ENCODE measurements at places on chromosomes 6 and 20.

DNA sequence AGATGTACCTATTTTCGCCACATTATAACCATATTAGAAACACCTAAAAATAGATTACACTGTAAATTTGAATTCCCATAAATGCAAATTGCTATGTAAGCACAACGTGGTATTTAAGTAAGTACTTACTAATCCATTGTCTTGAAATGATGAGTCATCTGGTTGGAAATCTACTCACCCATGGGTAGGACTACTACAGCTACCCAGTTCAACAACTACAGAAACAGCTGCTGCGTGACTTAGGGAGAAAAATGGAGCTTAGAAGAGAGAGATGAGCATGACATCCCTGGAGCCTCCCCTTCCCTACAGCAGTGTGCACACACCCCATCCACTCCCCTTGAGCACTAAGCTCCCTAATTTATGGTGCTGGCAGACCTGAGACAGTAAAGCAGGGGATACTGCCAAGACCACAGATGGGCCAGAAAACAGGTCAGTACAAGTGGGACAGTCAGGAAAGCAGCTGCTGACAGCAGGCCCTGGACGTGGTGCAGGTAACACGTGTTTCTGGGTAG is 26.9 kb downstream of the RRAGD start:
- DNase-seq = no peak

DNA sequence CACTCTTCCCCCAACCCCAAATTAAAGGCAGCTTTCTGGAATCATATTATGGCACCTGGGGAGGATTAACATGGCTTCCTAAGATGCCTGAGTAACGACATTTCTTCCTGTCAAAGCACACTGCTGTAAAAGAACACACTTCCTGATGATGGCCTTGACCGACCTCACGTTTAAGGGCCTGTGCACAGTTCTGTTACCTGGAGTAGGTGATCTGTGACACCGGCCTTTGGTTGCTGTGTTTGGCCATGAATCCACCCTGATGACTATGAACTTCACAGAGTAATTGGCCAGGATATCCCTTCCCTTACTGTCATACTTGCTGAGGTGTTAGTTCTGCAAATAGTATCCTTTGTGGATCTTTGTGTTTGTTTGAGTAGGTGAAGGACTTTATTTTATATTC is 45.8 kb downstream of the PLCB4 start:
- DNase-seq = no peak

GRCh38 chr6:158292016-158292415 is 20.2 kb upstream of the TULP4 start:
- no peak for DNase-seq

- no peak for DNase-seq
These were observed 29.4 kb downstream of the PLCB1 start for GRCh38 chr20:8161264-8162071.

DNA sequence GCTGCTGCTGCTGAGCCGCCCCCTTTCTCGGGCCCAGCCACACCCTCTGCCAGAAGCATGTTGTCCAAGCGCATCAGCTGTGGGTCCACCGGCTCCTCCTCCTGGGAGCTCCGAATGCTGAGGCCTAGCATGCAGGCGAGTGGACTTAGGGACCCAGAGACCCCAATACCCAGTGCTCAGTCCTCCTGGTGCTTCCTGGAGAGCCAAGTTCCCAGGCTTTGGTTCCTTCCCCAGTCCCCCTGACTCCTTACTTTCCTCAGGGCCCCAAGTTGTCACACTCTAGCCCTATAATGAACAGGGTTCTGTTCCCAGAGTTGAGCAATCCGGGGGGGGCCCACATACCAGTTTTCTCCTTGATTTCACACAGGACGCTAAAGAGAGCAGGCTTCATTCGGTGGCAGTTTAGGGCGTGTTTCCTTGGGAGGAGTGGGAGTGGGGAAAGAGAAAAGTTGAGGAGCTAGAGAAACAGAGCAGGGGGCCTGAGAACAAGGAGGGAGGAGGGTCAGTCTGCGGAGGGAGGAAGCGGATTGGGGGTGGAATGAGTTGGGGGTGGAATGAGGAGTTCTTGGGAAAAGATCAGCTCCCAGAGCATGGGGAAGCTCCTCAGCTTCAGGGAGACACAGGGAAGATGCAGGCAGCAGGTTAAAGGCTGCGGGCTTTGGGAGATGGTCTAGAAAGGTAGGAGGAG is 1.5 kb downstream of the PBX2 start:
- DNase-seq = no peak

DNA sequence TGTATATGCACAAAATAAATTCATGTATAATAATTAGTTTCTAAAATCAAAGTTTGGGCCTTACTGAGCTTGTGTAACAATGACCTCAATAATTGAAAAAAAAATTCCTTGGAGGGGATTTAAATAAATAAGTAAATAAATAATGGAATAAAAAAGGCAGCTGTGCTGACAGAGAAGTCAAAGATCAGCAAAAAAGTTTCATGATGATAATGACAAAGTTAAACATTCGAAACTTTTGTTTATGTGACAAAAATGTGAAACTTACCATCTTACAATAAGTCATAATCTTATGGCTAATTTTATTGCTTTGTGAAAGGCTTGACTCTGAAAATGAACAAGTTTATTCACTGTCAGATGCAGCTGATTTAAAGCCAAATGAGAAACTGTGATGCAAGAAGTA is 3.1 kb upstream of the TTK start:
- DNase-seq = no peak

- DNase-seq = no peak
These were observed 103.6 kb upstream of the KCNK16 start for GRCh38 chr6:39426073-39426456.

- no peak for DNase-seq
These were observed 78.1 kb downstream of the CFAP61 start for GRCh38 chr20:20130399-20130798.

DNA sequence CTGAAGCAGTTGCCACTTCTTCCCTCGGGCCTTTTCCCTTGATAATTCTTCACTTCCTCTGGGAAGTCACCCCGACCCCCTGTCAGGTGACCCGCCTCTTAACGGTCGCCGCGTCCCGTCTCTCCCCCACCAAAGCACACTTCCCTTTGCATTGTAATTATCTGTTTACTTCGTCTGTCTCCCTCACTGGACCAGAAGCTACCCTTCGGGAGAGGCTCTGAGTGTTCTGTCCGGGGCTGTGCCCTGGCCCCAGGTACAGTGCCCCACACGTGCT is 771 bp upstream of the SNAI1 start:
- DNase-seq = no peak

DNA sequence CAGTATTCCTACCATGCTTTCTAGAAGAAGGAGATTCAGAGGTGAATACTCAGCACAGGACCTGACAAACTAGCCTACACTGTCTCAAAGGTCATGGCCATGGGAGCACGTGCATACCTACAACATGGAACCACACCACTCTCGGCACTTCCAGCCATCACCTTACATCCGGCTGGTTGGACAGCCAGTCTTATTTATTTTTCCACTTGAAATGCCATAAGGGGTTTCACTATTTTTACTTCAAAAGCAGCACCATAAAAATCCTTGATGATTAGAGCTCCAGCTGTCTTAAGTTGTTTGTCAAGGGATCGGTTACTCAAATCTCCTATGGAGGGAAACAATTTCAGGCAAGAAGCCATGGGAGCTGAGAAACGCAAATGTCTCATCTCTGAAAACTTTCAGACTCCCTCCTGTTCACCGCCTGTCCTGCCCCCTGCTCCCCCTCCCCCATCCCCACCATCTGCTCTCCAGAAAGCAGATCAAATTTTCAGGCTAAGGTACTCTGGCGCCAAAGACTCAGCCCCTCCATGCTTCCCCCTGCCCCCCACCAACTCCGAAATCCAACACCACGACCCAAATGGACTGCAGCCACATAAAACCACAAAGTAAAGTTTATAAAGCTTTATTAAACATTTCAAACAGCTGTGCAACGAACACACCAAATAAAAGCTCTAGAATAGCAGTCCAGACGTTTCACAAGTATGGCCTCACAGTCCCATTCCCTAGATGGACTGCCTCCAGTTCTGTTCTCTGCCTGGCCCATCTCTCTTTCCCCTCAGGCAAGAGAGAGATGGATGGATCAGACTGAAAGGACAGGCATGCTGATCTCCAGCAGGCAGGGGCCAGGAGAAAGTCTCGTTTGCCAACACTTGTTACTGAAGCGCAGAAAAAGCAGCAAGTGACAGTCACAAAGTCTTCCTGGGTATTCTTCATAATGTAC is 4.0 kb upstream of the NNAT start:
- DNase-seq = no peak

- no peak for DNase-seq
These were observed 89.0 kb downstream of the NDUFAF5 start for GRCh38 chr20:13873831-13874230.

DNA sequence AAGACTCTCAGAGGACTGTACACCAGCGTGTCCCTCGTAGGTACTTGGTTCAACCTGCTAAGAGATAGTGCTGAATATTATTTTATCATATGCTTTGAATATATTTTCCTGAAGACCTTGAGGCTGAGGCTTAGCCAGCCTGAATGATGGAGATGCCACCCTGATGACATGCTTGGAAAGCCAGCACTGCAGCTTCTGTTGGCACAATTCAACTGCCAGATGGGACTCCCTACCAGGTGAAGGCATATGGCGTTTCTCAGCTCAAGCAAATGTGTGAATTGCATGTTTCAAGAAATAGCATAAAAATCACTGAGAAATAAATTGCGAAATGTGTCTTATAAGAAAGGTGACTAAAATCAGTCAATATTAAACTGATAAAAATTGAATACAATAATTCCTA is 228.1 kb upstream of the CST7 start:
- no peak for DNase-seq

DNA sequence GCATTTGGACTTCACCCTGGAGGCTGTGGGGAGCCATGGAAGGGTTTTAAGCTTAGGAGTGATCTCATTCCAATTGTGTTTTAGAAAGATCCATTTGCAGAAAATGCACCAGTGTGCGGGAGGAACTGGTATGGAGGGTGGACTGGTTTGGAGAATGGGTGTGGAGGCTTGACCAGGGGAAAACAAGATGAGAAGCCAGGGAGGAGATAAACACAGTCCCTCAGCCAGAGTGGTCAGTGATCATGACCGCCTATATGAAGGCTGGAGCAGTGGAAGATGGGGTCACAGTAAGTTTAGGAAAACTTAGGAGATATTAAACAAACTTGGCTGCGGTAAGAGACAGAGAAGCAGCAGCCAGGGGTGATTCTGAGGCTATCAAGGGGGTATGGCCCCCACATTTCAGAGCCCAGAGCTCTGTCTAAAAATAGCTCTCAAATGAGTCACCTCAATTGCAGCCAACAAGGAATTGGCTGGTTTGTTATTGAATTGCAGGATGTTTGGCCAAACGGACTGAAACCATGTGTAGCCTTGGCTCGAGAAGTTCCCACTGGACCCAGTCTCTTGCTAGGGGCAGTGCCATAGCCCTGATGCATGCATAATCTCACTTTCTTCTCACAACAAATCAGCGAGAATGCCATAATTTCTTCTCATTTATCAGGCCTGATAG is 159.9 kb upstream of the TOP1 start:
- DNase-seq = no peak

DNA sequence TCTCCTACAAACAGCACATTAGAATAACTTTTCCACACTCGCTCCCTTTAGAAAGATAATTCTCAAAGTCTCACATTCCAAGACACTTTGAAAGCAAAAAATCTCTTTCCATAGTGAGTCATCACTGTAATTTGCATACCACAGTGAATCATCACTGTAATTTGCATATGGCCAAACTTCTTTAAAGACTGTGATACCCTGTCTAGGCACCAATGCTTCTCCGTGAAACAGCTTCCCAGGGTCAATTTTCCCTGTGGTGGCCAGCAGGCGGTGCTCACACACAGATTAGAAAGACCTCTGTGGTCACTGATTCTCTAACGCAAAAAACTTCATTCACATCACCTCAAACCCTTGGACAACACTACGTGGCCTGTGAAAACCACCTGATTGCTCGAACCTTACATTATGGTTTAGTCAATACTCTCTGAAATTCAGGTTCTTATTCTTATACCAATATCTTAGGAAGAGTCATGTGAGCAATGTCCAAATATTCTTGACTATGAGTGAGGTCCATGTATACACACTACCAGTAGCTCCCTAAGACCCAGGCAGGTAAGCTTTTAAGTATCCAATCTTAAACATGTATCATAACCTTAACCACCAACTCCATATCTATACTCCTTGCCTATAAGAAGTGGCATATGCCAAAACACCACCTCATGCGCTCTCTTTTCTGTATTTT is 78.5 kb upstream of the PHACTR1 start:
- DNase-seq = no peak

- no peak for DNase-seq
These were observed 39.8 kb upstream of the CDH22 start for GRCh38 chr20:46347841-46348803.

DNA sequence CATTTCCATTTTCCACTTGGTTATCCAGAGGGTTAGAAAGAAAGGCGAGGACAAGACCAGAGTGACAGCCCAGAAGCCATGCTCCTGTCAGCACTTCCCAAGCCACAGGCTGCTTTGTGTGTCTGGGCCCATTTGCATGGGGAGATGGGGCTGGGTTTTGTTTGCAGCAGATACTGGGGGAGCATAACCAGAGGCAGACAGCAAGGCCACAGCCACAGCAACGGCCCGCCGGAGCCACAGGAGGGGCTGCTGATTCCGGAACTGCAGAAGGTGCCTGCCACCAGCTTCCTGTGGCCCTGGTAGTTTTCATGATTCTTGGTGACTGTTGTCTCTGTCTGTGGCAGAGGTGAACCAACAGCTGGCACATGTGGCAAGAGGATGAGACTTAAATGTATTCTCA is 106.6 kb downstream of the DLL1 start:
- no peak for DNase-seq

Data from activated CD4-positive, alpha-beta T cell treated with anti-CD3 and anti-CD28 coated beads, Interleukin-2, amount 50 U/mL, for 4 hours (primary cell).